RPMI7951 (cell line): ENCODE measurements at places on chromosomes 6 and 20. TPM values are rescaled to one million over a fixed set of nuclear protein-coding genes. Genes with fewer than 3 reads are reported as not detected.

- DNase-seq, result peak; percentile 74
These were observed 412 bp downstream of the TRIB3 start for GRCh38 chr20:380763-381580.

The SAMD3 gene
- 0.96 and 1.2 TPM in 2 replicates for total RNA-seq

GRCh38 chr6:29504961-29505360 lies 17.2 kb upstream of the MAS1L start:
- DNase-seq, result no peak

- no peak for DNase-seq
These were observed 1.0 kb downstream of the NSFL1C start for GRCh38 chr20:1465470-1466210.

DNA sequence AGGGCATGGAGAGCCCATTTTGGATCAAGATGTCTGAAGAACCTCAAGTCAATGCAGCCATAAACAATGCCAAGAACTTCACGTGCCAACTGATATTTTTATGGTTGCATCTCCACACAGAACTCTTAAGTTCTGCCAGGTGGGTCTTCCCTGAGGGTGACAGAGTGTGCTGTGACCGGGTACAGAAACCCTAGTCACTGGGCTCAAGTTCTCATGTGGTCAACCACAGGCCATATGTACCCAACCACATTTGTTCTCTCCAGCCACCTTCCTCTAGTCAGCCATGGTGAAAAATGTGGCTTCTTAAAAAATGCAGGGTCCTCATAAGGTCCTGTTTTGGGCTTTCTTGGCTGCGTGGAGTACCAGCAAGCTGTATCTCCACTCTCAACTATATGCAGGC lies 48.9 kb downstream of the CLIC5 start:
- peak; percentile 52 for DNase-seq

The ANKRD6 gene
- 0.48 and 2.7 TPM in 2 replicates for total RNA-seq

- DNase-seq, result no peak
These were observed 133.8 kb downstream of the ARID1B start for GRCh38 chr6:156910938-156911337.

The BTNL2 gene
- total RNA-seq, result not detected in 2 replicates

GRCh38 chr6:14290041-14290771 lies 172.6 kb downstream of the CD83 start:
- no peak for DNase-seq

GRCh38 chr6:149984773-149985172 lies 21.0 kb downstream of the ULBP1 start:
- no peak for DNase-seq

DNA sequence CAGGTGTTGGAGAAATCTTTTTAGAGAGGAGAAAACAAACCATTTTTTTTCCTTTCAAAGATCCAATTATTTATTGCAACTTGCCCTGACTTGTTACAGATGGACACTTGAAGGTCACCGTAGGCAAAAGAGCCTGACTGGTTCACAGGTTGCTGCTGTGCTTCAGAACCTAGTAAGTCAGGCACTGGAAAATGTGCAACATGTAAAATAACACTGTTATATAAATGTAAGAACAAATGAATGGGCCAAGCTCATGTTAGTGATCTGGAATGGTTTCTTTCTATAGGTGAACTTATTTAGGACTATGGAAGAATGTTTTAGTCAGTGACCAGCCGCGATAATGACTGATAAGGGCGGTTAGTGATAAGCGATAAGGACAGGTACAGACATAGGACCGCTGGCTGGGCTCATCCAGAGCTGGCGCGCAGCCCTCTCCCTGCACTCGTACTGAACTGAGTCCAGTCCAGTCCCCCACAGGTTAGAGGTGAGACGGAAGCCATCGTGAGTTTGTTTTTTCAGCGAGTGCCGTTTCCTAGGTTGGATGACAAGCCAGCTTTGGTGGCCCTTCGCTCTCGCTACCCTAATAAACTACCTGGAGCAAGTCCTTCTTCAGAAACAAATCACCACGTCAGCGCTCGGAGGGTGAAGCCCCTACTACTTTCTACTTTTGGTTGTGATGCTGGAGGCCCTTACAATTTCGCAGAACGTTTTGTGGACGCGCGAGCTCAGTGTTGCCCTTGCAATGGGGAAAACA lies 94.4 kb upstream of the PRDM1 start:
- no peak for DNase-seq

The EPHA7 gene
- not detected in 2 replicates for total RNA-seq

DNA sequence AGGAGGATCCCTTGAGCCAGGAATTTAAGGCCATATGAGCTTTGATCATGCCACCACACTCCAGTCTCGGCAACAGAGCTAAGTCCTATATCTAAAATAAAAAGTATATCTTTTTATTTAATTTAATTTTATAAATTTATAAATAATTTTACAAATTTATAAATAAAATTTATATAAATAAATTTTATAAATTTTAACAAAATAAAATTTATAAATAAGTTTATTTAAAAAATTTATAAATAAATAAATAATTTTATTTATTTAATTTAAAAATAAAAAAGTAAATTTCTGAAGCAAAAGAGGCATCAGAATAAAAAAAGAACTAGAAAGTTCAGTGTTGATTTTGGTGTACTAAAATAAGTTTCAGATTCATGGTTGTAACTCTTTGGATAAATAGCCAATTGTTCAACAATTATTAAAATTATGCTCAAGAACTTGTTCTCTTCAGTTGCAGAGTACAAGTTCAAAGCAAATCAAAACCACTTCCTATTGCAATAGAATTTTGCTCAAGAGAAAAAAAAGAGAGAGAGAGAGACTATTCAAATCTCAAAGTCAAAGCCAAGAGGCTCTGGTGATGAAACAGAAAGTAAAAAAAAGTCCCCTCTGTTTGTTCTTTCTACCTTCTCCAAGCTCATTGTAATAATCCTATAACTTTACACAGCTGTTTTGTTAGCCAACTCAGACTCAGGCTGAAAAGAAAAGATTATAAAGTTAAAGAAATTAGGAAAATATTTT lies 547.5 kb upstream of the ADGRB3 start:
- no peak for DNase-seq

- DNase-seq, result peak; percentile 43
These were observed 815.5 kb upstream of the SLC35B3 start for GRCh38 chr6:9250852-9251251.

DNA sequence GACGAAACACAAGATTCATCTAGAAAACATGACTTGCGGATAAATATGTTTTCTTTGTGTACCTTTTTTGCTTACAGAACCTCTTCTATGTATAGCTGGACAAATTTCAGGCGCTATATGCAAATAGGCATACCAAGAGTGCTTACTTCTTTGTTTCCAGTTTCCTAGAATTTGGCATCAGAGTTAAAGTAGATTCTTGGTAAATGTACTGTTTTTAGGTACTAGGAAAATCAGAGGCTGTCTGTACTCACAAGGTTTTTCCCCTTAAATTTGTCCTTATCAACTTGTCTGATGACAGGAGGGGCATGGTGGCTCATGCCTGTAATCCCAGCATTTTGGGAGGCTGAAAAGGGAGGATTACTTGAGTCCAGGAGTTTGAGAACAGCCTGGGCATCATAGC lies 124.9 kb upstream of the TMEM170B start:
- no peak for DNase-seq

DNA sequence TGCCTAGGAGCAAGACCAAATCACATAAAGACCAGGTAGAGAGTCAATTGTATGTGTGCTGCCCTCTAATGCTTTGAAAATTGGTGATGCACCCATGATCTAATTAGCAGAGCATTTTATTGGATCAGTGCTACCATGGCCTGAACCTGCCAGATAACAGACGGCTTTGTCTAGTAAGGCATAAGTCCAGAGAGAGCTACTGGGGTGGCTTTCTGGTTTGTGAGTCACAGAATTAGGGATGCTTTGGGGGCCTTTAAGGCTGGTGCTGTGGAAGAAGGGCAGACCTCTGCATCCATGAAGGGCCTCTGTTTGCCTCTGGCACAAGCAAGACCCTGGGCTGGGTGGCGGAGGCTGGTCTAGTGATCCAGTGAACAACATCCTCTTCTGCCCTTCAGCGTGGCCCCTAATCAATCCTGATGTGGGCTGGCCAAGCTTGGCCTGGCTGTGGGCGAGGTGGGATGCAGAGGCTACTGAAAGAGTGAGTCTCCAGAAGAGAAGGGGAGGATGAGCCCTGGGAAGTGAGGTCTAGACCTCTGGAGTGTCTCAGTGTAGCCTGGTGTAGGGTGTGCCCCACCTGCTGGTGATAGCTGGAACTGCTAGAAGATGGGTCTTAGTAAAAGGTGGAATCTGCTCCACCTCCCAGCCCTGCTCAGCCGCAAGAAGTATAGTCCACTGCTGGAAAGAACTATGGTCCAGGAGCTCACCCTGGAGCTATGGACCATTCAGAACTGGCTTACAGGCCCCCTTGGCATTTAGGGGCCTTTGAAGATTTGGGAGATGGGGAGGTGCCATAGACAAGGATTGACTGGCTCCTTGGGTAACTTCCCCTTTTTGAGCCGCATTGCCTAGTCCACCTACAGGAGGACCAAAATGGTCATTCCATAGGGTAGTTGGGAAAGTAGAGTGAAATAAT lies 36.7 kb upstream of the AAR2 start:
- peak; percentile 74 for DNase-seq

DNA sequence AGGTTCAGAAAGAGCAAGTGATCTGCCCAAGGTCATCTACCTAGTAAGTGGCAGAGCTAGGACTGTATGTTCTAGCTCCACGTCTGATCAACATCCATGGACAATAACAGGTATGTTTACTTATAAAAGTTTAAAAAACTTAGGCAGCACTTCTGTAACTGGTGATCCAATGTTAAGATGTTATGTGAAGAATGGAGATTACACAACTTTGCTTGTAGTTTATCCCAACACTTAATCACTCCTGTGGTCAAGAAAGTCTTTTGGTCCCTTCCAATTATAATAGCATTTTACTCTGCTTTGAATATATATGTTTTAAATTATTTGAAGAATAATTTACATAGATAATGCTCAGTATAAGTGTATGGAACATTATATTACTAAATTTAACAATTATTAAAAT lies 4.8 kb downstream of the FBXO30 start:
- DNase-seq, result no peak

The SLC17A9 gene
- 4.8 and 6.3 TPM in 2 replicates for total RNA-seq

- DNase-seq, result peak; percentile 15
These were observed 37.8 kb downstream of the TAF8 start for GRCh38 chr6:42088101-42088591.

DNA sequence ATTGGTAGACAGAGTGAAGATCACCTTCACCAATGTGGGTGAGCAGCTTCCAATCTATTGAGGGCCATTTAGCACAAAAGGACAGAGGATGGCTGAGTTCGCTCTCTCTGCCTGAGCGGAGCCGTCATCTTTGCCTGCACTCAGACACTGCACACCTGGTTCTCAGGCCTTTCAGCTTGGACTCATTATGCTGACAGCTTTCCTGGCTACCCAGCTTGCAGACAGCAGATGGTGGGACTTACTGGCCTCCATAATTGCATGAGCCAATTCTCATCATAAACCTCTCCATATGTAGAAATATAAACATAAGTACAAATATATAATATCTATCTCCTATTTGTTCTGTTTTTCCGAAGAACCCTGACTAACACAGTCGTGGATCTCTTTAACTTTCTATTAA lies 13.7 kb downstream of the TBXT start:
- no peak for DNase-seq

The C6orf163 gene
- total RNA-seq, result 0.12 and 0.29 TPM in 2 replicates

The SLC22A16 gene
- not detected in 2 replicates for total RNA-seq

DNA sequence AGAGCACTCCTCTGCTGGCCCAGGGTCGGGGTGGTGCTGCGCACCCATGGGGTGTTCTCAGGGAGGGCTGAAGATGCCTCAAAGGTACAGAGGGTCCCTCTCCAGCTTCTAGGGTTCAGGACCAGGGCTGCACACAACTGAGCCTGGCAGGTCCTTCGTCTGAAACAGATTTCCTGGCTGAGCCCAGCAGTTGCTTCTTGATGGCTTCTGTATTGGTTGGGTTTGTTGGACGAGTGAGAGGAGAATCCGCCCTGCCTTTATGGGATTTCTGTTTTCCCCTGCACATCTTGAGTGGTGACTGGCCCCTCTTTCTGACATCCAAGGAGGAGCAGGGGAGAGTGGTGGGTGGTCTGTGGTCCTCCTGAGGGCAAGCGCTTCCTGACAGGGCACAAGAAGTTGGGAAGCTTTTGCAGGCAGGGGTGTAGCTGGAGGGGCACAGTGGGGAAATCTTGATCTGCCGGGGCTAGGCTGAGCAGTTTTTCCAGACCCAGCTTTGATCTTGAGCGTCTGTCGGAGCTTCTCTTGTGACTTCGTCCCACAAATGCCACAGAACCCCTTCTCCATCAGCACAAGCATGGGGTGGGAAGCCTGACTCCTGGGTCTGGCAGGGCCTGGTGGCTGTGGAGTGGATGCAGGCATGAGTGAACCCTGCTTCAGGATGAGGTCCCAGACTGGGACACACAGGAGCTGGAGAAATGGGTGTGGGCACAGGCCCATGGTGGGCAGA lies 116.5 kb downstream of the SYNDIG1 start:
- no peak for DNase-seq

The GJA10 gene
- not detected in 2 replicates for total RNA-seq

GRCh38 chr6:35264550-35265274 lies 5.2 kb downstream of the ZNF76 start:
- no peak for DNase-seq

- peak; percentile 95 for DNase-seq
These were observed 15.9 kb downstream of the NDUFAF5 start for GRCh38 chr20:13800728-13801134.

- no peak for DNase-seq
These were observed 1930.9 kb upstream of the DEFB115 start for GRCh38 chr20:29326376-29327070.

DNA sequence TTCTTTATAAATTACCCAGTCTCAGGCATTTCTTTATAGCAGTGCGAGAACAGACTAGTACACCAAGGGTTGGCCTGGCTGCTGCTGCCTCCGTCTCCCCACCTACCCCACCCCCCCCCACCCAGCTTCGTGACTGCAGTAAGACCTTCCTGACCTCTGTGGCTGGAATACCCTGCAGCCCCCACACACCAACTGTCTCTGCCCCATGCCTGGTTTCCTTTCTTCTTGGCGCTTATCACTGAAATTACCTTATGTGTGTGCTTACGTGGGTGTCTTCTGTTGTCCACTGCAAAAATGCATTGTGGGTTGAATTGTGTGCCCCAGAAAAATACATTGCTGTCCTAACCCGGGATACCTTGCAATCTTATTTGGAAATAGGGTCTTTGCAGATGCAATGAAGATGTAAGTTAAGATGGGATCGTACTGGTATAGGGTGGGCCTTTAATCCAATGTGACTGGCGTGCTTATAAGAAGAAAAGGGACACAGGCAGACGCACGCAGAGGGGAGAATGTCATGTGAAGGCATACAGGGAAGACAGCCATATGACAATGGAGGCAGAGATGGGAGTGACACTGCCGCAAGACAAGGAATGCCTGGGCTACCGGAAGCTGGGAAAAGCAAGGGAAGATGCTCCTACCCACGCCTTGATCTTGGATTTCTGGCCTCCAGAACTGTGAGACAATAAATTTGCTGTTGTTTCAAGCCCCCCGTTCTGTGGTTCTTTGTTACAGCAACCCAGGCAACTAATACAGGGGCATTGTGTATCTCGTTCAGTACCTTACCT lies 15.4 kb downstream of the SYNJ2 start:
- DNase-seq, result no peak
